ENCODE measurements at places on chromosomes 7 and 10.

- no peak for DNase-seq
Measured at GRCh38 chr10:53045315-53045714, 272.7 kb upstream of the MBL2 start.

GRCh38 chr10:25578061-25578460, 356.0 kb upstream of the MYO3A start:
- no peak for DNase-seq

GRCh38 chr7:121621937-121622336, 225.8 kb upstream of the FAM3C start:
- no peak for DNase-seq

DNA sequence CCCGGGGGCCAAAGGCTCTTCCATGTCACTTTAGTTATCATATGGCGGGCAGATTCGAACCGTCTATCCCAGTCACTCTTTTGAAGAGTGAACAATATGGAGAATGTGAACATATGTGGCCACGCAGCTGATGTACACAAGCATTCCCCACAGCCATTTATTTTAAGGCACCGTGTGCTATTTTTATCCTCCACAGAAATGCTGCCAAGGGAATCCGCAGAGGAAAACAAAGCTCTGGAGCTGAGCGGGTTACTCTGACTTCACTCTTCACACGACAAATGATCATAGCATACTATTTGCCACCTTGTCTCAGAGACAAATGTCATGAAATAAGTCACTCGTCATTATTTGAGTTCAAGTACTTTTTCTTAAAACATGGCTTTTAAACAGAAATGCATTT, 100.3 kb downstream of the CTBP2 start:
- DNase-seq: no peak

DNA sequence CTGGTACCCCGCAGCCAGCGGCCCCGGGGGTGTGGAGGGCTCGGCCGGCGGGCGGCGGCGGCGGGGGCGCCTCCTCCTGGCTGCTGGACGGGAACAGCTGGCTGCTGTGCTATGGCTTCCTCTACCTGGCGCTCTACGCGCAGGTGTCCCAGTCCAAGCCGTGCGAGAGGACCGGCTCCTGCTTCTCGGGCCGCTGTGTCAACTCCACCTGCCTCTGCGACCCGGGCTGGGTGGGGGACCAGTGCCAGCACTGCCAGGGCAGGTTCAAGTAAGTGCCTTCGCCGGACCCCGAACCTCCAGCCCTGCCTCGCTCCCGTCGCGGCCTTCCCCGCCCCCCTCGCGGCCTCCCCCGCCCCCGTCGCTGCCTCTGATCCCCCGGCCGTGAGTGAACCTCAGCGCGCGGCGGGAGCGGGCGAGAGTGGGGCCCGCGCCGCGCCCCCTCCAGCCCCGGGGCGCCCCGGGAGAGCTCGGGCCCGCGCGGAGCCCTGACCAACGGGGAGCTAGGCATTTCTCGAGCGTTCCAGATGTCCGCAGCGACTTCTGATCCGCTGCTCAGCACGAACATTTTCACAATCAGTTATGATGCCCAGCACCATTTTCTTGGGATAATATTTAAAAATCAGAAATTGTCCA, 727 bp downstream of the ATRNL1 start:
- no peak for DNase-seq

DNA sequence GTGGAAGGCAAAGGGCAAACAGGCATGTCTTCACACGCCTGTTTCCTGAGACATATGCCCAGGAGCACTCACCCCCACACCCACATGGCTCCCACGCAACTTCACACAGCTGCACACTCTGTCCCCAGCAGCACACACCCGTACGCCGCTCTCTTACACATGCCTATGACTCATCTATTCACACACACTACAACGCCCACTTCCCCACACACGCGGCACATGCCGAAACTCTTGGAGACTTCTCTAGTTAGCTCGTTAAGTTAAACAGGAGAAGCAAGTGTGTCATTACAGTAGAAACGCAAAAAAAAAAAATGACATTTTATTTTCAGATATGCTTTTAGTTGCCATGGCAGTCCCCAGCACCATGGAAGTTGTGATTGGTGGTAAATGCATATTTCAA, 6.7 kb downstream of the CALN1 start:
- no peak for DNase-seq

- no peak for DNase-seq
Measured at GRCh38 chr10:77498829-77499228, 138.8 kb downstream of the KCNMA1 start.

GRCh38 chr10:97412891-97413304, 11.8 kb upstream of the RRP12 start:
- no peak for DNase-seq
